ENCODE measurements at places on chromosomes 6 and 20. TPM values are rescaled to one million over a fixed set of nuclear protein-coding genes. Genes with fewer than 3 reads are reported as not detected.

GRCh38 chr6:56860475-56860874 lies 94.4 kb upstream of the BEND6 start:
- no peak for DNase-seq
- no peaks in the 10 kb centered on the region for H3K36me3 ChIP-seq
- H3K4me3 ChIP-seq: no peak overlapping the region
- no peaks in the 10 kb centered on the region for H3K27me3 ChIP-seq
- H3K27ac ChIP-seq: no peak overlapping the region

DNA sequence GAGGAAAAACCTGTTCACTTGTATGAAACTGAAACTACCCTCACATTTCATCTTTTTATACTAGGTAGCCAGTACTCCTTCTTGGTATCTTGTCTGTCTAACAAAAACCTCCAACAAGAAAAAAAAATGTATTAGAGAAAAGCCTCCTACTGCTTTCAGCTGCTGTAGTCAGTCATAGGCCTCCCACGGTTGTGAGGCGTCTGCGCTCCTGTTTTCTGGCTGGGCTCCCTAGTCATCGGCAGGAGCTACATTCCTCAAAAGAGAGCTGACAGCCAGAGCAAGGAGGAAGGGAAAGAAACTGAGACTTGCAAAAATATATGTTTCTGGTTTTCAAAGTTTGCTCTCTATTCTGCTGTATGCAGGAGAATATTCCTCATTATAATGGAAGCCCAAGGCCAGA lies 517.0 kb downstream of the LMBRD1 start:
- H3K27ac ChIP-seq: no peak overlapping the region
- H3K4me3 ChIP-seq: no peak overlapping the region
- no peaks in the 10 kb centered on the region for H3K4me1 ChIP-seq
- DNase-seq: no peak
- no peaks in the 10 kb centered on the region for H3K36me3 ChIP-seq
- no peaks in the 10 kb centered on the region for H3K27me3 ChIP-seq

DNA sequence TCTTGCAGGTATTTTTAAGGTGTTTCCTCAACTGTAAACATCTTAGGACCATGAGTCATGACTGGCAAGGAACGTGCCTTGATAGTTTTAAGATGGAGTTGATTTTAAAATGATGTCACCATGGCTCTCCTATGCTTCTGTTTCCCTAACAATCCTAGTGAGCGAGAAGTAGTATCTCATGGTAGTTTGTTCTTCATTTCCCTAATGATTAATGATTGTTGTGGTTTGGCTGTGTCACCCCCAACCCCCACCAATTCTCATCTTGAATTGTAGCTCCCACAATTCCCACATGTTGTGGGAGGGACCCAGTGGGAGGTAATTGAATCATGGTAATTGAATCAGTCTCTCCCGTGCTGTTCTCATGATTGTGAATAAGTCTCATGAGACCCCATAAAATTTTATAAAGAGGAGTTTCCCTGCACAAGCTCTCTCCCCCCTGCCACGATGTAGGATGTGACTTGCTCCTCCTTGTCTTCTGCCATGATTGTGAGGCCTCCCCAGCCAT lies 16.8 kb upstream of the BNIP5 start:
- H3K27ac ChIP-seq: no peak overlapping the region
- H3K4me1 ChIP-seq: no peaks in the 10 kb centered on the region
- DNase-seq: no peak
- H3K36me3 ChIP-seq: no peaks in the 10 kb centered on the region
- no peak overlapping the region for H3K4me3 ChIP-seq

- no peaks in the 10 kb centered on the region for H3K36me3 ChIP-seq
- no peak overlapping the region for H3K4me3 ChIP-seq
- no peaks in the 10 kb centered on the region for H3K4me1 ChIP-seq
- H3K27ac ChIP-seq: no peak overlapping the region
These were observed 37.0 kb upstream of the PRL start for GRCh38 chr6:22333802-22334201.

DNA sequence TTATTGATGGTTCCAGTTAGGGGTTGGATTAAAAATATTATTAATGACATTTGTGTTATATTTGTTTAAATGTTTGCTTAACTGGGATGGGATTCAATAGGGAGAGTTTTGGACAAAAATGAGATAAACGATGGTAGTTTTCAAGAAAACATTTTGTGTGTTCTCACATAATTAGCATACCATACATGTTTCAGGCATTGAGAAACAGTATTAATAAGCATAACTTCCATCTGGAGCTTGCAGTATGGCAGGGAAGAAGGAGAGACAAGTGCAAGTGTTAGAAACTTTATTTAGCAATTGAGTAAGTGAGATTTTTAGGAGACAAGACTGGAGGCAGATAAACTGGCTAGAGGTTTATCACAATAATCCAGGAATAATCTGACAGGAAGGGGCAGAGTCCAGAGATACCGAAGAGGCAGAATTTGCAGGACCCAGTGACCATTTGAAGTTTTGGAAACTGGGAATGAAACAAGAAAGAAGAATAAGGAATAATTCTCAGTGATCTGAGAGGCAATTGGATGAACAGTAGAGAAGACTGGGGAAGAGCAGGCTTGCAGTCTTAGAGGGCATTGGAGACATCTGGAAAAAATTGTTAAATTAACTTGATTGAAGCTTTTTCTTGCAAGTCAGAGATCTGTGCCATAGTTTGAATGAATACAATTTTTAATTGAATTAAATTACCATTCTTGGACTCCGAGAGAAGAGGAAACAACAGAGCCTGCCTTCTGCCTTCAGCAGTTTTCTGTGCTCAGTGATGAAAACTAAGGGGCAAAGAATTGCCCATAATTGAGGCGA lies 73.0 kb upstream of the PTCHD4 start:
- no peak for DNase-seq
- no peak overlapping the region for H3K4me3 ChIP-seq

- no peaks in the 10 kb centered on the region for H3K27me3 ChIP-seq
- no peaks in the 10 kb centered on the region for H3K4me1 ChIP-seq
- no peak for DNase-seq
- no peak overlapping the region for H3K4me3 ChIP-seq
- H3K36me3 ChIP-seq: no peaks in the 10 kb centered on the region
These were observed 196.0 kb downstream of the MYLK4 start for GRCh38 chr6:2554651-2555260.

GRCh38 chr6:2531426-2532215 lies 219.1 kb downstream of the MYLK4 start:
- no peak for DNase-seq
- no peaks in the 10 kb centered on the region for H3K4me1 ChIP-seq
- H3K4me3 ChIP-seq: no peak overlapping the region
- no peaks in the 10 kb centered on the region for H3K27me3 ChIP-seq
- H3K36me3 ChIP-seq: no peaks in the 10 kb centered on the region

DNA sequence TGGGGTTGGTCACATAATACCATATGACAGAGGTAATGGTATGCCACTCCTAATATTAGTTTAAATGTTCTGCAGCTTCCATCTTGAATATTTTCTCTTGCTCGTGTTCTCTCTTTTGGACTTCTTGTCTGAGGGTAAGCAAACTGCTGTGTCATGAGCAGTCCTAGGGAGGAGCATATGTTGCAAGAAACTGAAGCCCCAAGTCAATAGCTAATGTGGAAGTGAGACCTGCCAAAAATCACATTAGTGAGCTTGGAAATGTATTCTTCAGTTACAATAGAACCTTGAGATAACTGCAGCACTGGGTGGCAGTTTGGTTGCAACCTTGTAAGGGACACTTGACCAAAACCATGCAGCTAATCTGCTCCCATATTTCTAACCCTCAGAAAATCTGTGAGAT lies 178.2 kb upstream of the IMPG1 start:
- DNase-seq: no peak
- H3K4me3 ChIP-seq: no peak overlapping the region
- H3K4me1 ChIP-seq: no peaks in the 10 kb centered on the region
- no peaks in the 10 kb centered on the region for H3K27me3 ChIP-seq
- H3K36me3 ChIP-seq: no peaks in the 10 kb centered on the region
- no peak overlapping the region for H3K27ac ChIP-seq

GRCh38 chr6:135266675-135267074 lies 85.6 kb downstream of the MYB start:
- no peak overlapping the region for H3K4me3 ChIP-seq
- H3K36me3 ChIP-seq: no peaks in the 10 kb centered on the region
- H3K27me3 ChIP-seq: no peaks in the 10 kb centered on the region
- no peak for DNase-seq
- H3K27ac ChIP-seq: no peak overlapping the region

GRCh38 chr20:52569201-52569600 lies 377.6 kb upstream of the ZFP64 start:
- no peaks in the 10 kb centered on the region for H3K4me1 ChIP-seq
- H3K27ac ChIP-seq: no peak overlapping the region
- H3K36me3 ChIP-seq: no peaks in the 10 kb centered on the region

DNA sequence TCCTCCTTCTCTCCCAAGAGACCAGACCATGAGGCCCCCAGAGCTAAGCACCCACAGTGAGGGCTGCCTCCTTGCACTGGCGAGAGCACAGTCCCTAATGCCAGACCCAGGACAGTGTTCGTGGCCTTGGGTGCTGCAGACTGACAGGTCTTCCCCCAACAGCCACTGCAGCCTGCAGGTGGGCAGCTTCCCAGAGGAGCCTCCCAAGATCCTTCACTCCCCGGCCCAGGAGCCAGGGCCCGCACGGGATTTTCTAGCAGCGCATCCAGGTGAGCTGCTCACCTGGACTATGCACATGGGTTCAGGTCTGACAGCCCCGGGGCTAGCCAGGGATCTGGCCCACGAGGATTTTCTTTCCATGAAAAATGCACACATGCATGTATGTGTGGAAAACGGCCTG lies 41.7 kb downstream of the SUMO4 start:
- no peaks in the 10 kb centered on the region for H3K4me1 ChIP-seq
- no peak overlapping the region for H3K4me3 ChIP-seq
- no peak for DNase-seq
- H3K36me3 ChIP-seq: no peaks in the 10 kb centered on the region

The CD24 gene
- 470 TPM for total RNA-seq

The APOBEC2 gene
- total RNA-seq: not detected

The NMBR gene
- not detected for total RNA-seq

The TRIM15 gene
- total RNA-seq: not detected

The FBXO30 gene
- 11.7 TPM for total RNA-seq

The SNAI1 gene
- total RNA-seq: 5.0 TPM

The KCNQ5 gene
- total RNA-seq: 0.16 TPM

The ERVFRD-1 gene
- not detected for total RNA-seq

Measured in breast epithelium (tissue), 4 donors.